NCI-H226 (cell line): ENCODE measurements at places on chromosomes 5 and 9.

DNA sequence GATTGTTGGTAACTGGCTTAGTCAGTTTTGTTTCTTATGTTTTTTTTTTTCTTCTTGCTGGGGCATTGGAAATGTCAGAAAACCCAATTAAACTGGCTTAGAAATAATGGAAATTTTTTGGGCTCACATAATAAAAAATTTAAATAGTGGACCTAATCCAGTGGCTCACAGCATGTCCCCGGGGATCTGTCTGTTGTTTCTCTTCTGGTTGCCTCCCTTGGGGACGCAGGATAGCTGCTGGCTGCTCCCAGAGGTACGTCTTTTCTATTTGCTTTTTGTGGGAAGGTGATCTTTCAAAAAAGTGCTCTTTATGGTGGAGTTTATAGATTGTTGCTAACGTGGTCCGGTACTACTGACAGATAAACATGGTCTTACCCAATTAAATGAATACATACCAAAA, 52.2 kb downstream of the LMNB1 start:
- DNase-seq, result no peak

GRCh38 chr9:6869081-6869948, 111.5 kb downstream of the KDM4C start:
- no peak for DNase-seq

GRCh38 chr5:120464627-120465435, 731 bp downstream of the PRR16 start:
- peak; percentile 24 for DNase-seq

DNA sequence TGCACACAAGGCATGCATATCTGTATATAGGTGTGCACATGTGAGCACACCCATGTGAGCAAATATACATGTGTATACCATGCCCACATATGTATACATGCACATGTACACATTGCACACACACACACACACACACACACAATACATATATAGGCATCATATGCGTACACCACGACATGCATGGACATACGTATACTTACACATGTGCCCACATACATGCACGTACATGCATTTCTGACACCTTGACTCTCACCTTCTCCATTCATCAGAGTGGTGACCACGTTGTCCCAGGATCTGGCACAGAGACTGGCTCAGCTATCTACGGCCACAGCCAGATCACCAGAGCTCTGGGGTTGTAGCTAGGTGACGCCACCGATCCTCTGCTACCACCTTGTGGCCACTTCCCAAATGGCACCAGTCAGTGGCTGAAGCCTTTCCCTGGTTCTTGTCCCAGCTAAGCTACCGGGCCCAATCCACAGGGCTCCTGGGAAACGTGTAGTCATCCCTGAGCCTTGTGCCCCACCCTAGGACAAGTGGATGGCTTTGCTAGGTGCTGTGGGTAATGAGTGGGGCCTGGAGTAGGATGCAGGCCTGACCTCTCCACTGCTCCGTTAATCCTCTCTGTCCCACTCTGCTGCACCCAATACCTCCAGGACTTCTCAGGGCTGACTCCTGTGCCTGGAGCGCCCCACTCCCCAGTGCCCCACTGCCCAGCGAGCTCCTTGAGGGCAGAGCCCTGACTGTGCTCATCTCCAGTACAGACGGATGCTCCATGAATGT, 194.4 kb downstream of the RGS3 start:
- peak; percentile 60 for DNase-seq

GRCh38 chr5:17282283-17283120, 65.1 kb downstream of the BASP1 start:
- DNase-seq, result no peak

- DNase-seq, result peak; percentile 74
These were observed 138.4 kb downstream of the EFNA5 start for GRCh38 chr5:107532169-107532878.

GRCh38 chr9:79667817-79668436, 96.2 kb downstream of the TLE4 start:
- no peak for DNase-seq

DNA sequence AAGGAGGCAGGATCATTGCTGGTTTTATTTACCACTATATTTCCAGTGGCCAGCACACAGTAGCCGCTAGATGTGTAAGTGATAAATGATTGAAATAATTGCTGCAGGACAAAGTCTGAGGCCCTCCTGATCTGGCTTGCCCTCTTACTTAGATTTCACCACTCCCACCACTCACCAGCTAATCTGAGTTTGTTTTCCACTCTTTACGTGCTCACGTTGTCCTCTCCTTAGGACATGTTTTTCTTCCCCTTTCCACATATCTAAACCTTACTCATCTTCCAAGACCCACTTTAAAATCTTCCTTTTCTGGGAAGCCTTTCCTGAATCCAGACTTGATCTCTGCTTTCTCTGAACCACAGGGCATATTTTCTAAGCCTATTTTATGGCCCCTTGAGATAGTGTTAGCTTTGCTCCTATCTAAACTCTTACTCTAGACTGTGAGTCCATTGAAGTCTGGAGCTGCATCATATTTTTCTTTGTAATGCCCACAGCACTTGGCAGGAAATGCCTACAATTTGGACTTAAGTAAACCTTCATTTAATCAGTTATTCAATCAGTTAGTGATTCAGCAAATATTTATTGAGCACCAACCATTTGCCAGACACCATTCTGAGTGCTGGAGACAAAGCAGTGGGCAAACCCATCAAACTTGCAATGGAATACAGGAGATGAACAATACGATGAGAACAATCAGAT, 2.4 kb downstream of the TLR4 start:
- DNase-seq, result no peak

DNA sequence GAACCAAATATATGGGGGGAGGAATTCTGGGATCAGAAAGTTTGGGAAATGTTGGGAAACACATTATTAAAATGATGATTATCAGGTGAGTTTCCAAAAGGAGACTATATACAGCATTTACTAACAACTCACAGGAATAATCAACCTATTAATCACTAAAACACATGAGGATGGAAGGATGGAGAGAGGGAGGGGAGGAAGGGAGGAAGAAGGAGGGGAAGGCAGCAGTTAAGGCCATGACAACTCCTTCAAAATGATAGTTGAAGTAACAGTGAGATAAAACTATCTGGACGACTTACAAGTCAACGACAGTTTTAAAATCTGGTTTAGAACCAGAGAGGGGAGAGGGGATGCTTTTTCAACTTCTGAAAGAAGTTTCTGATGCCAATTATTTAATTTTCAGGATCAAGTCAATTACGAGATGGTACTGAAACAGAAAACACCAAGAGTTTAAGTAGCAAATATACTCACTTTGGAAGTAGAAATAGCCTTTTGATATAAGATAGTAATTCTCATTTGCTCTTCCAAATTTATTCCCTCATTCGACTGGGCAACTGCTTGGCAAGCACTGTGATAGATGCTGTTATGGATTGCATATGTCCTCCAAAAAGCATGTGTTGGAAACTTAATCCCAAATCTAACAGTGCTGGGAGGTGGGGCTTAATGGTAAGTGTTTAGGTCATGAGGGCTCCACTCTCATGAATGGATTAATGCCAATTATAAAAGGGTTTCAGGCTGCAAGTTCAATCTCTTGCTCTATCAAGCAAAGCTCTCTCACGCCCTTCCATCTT, 30.4 kb downstream of the FBXW11 start:
- DNase-seq, result no peak

GRCh38 chr5:17056141-17056631, 120.1 kb upstream of the MYO10 start:
- DNase-seq, result peak; percentile 38

- no peak for DNase-seq
These were observed 51.5 kb upstream of the RNU6ATAC start for GRCh38 chr9:134215699-134216448.

DNA sequence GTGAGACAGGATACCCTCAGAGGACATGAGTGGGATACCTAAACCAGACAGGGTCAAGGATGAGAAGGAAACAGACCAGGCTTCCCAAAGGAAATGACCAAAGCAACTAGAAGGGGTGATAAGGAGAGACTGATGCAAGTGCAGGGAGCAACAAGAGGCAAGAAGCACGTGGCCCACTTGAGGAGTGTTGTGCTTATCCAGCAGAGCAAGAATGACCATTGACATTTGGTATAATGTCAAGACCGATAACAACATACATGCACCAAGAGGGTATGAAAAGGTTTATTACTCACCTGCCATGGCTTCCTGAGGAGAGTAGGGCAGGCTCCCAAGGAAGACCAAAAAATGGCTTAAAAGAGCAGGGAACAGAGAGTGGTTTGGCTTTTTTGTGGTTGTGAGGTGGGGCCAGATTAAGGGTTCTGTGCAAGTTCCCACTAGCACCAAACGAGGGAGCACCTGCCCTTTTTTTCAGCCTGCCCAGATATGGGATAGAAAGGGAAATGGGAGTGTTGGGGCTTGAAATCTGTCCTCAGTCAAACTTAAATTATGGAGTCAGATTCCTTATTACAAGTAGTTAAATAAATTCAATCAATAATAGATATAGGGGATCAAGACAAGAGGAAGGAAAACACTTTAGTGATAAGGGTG, 513.6 kb downstream of the RASEF start:
- no peak for DNase-seq

DNA sequence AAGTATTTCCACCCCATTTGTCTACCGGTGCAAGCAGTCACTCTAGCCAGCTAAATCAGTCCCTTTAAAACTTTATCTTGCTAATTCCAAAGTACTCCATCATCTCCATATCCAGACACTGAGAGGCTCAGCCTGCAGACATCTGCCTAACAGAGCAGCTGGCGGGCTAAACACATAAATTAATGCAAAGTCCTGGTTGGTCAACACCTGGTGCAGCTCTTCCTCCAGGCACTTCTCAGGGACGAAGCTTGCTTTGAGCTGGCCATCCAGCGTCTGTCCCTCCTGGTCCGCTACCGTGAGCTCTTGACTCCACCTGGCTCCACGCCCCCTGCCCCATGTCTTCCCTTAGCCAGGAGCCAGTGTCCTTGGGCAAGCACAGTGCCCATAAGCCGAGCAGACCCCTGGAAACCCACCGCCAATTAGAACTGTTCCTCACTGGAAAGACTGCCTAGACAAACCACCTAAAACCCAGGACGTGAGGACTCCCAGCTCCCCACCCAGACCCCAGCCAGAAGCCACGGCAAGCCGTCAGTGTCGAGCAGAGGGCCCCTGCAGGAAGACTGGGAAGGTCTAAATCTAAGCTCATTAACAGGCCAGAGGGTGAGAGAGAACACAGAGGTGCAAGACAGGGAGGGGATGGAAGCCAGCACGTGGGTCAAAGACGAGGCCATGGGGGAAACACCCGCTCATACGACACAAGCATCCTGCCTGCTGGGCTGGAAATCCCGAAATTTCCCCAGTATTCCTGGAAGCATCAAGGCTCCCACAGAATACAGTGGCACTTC, 120.0 kb downstream of the COL23A1 start:
- no peak for DNase-seq

DNA sequence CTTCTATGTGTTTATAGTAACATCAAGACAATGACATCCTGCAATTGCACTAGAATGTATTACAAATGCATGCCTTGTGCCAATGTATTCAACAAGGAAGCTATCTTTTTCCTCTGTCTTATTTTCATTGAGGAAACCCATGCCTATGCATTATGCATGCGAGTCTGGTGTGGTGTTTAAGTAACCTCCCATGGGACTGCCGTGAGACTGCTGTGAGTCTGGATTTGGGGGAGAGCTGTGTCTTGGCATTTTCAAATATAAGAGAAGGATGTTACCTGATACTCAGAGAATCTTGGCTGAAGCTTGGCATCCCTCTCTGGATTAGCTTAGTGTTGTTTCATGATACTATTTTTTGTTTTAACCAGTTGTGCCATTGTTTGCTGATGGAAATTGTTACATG, 98.3 kb downstream of the F2RL2 start:
- no peak for DNase-seq

- no peak for DNase-seq
These were observed 117.8 kb downstream of the MEF2C start for GRCh38 chr5:88765171-88765570.

DNA sequence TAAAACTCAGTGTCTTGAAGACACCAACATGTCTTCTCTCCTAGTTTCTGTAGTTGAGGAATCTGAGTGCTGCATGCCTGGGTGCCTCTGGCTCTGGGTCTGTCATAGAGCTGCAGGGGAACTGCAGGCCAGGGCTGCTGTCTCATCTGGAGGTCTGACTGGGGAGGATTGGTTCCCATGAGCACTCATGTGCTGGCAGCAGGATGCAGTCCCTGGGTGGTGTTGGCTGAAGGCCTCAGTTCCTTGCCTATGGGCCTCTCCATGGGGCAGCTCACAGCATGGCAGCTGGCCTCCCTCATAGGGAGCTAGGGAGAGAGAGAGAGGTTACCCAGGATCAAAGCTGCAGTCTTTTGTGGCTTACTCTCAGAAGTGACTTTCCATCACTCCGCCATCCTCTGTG, 22.6 kb downstream of the UBE2QL1 start:
- DNase-seq, result no peak

GRCh38 chr9:35112257-35113020, 3.2 kb downstream of the ATOSB start:
- DNase-seq, result peak; percentile 26

DNA sequence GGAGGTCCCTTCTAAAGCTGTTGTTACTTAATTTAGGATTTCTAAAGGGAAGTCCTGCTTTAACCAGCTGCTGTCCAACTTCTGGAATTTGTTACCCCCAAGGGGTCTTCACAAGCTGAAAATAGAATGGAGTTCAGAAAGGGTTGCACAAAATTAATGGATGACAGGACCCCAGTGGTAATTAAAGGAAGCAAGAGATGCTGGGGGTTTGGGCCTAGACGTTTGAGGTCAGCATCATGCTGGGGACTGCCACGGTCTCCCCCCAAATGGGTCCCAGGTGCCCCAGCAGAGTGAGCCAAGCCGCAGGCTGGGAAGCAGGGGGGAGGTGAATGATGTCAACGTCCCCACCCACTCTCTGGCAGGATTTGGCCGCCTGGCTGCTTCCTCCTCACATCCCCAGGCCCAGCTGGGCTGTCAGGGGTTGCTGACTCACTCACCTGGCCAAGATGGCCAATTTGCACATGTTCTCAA, 97.5 kb upstream of the ARAP3 start:
- DNase-seq, result peak; percentile 58

DNA sequence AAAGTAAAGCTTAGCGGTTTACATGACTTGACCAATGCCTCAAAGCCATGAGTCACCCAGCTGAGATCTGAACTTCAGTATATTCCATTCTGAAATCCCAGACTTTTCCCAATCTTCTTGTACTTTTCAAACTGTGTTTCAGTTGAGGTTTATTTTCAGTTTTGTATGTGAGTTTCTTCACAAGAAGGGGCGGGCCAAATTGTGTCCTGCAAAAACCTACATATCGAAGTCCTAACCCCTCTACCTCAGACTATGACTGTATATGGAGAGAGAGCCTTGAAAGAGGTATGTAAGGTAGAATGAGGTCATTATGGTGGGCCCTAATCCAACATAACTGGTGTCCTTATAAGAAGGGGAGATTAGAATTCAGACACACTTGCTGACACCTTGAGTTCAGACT, 666 bp upstream of the TLR4 start:
- no peak for DNase-seq

DNA sequence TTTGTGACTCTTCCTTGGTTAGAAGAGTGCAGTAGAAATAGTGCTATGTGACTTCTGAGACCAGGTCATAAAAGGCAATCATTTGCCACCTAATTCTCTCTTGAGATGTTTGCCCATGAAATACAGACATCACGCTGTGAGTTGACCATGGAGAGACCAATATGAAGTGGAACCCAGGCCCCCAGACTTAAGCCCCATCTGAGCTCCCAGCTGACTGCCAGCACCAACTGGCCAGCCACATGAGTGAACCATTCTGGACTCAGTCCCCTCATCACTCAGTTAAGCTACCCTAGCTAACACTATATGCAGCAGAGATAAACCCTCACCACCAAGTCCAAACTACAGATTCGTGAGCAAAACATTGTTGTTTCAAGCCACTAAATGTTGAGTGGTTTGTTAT, 60.7 kb upstream of the NIPBL start:
- DNase-seq, result no peak
